H1 (cell line): ENCODE measurements at places on chromosomes 2 and 18. TPM values are rescaled to one million over a fixed set of nuclear protein-coding genes. Genes with fewer than 3 reads are reported as not detected.
A peak's percentile ranks its signal among the peaks of the same experiment; 100 is the strongest.

GRCh38 chr2:11993749-11994148, 247.3 kb downstream of the LPIN1 start:
- no peak overlapping the region for H3K27ac ChIP-seq
- H3K4me3 ChIP-seq, result no peak overlapping the region
- no peaks in the 10 kb centered on the region for H3K27me3 ChIP-seq
- H3K4me1 ChIP-seq, result no peaks in the 10 kb centered on the region
- H3K36me3 ChIP-seq, result no peaks in the 10 kb centered on the region

DNA sequence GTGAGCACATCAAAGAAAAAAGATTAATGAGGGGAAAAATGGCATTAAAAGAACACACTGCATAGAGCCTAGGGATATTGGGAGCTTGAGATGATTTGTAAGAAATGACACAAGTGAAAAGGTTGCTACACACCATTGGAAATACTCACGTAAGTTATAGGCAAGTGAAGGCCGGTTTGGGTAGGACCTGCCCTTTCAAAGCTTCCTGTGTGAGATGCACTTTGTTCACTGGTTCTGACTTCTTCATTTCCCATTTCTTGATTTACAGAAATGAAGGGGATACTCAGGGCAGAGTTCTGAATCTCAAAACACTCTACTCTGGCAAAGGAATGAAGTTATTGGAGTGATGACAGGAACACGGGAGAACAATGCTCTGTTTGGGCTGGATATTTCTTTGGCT, at the start of gene IL18RAP:
Gene IL18RAP, plus strand, starts transcription at position 251 of the 400 bp plus-strand sequence. Its CDS starts 118 bp downstream, at position 369.
- H3K36me3 ChIP-seq, result no peaks in the 10 kb centered on the region
- H3K27me3 ChIP-seq, result no peaks in the 10 kb centered on the region
- DNase-seq, result no peak

DNA sequence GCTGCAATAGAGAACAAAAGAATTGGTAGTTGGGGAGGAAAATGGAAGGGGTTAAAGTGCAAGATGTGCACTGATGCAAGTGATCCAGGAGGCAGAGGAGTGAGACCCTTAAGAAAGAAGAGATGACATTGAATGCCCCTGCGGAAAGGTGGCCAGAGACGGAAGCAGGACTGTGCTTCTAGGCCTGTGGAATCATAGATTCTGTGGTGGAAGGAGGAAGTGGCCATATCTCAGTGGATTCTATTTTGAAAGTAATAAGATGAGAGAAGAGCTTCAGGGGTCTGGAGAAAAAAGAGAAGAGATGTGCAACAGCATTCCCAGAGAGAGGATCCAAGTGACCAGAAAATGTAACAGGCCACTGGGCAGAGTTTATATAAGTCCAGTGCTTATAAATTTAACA, 18.6 kb upstream of the GYPC start:
- H3K4me1 ChIP-seq, result no peaks in the 10 kb centered on the region
- no peak overlapping the region for H3K4me3 ChIP-seq
- no peak overlapping the region for H3K27ac ChIP-seq

DNA sequence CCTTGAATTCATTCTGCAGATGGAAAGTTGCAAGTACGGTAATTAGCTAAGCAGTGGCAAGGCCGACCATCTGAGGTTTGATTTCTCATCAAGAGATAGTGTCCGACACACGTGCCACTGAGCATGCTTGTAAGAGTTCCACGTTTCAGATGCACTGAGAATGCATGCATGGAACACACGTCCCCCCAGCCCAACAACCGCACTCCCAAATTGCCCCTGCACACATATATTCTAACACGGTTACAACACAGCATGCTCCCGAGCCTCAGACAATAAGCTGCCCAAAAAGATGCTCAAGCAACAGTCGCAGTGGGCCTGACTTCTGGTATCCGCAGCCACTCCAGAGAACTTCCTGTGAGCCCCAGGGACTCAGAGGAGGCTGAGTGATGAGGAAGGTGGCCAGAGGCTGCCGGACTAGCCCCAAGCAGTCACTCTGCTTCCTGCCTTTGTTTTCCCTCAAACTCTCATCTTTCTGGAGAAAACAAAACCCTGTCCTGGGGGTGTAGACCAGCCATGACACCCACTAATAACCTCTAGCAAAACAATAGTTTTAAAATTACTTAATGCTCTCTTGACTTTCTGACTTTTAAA, 204.0 kb downstream of the TGIF1 start:
- no peak for DNase-seq
- H3K4me3 ChIP-seq, result no peak overlapping the region
- H3K27ac ChIP-seq, result no peak overlapping the region
- no peaks in the 10 kb centered on the region; the same call in none of the 2 replicates for H3K4me1 ChIP-seq
- H3K27me3 ChIP-seq, result no peaks in the 10 kb centered on the region
- H3K36me3 ChIP-seq, result no peaks in the 10 kb centered on the region

GRCh38 chr2:58047373-58047935, 848 bp downstream of the VRK2 start:
- H3K4me3 ChIP-seq, result peak overlapping the region; percentile 74
- no peak for DNase-seq
- H3K27ac ChIP-seq, result peak overlapping the region; percentile 91
- H3K36me3 ChIP-seq, result no peaks in the 10 kb centered on the region
- no peaks in the 10 kb centered on the region for H3K27me3 ChIP-seq

GRCh38 chr18:7195266-7195665, 35.6 kb upstream of the LRRC30 start:
- no peaks in the 10 kb centered on the region for H3K27me3 ChIP-seq
- H3K4me3 ChIP-seq, result no peak overlapping the region
- no peaks in the 10 kb centered on the region for H3K4me1 ChIP-seq

The COLEC11 gene
- total RNA-seq, result 0.25 and 0.47 TPM in 2 replicates

The MARCO gene
- total RNA-seq, result not detected in 2 replicates

The CDK5R2 gene
- not detected in 2 replicates for total RNA-seq
